ENCODE measurements at places on chromosomes 3 and 15.

DNA sequence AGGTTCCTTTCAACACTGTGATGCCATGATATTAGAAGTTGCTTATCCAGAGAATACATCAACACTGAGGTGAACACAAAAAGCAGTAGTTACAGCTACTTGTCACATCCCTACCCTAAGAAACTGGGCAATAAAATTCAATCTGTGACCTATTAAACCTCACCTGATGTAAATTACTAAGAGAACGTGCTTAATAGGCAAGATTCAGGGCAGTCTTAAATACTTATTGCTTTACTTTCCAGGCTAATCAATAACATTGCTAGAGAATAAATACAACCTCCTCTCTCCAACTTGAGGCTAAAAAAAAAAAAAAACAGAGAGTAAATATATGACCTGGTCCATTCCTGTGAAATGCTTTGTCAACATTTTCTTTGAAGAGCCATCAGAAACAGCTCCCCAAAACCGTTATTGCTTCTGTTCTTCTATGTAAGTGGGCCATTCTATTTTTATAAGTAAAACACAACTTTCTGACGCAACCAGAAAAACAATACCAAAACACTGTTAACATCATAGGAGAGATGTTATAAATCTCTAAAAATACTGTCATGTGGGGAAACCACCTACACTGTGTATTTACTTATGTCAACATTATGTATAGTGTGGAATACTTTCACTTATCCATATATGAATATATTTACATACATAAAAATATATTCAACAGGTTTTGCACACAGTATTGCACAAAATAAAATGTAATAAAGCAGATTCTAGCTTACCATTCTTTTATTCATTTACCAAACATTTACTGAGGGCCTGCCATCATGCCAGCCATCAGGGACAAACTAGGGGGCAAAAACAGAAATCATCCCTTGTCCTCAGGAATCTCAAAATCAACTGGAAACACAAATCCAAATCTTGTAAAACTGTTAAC is 2.7 kb downstream of the NKIRAS1 start:
- DNase-seq: no peak

- no peak for DNase-seq
Measured at GRCh38 chr3:134067531-134068161, 37.9 kb upstream of the SLCO2A1 start.

- DNase-seq: no peak
Measured at GRCh38 chr15:89898614-89899294, 5.0 kb upstream of the AP3S2 start.

DNA sequence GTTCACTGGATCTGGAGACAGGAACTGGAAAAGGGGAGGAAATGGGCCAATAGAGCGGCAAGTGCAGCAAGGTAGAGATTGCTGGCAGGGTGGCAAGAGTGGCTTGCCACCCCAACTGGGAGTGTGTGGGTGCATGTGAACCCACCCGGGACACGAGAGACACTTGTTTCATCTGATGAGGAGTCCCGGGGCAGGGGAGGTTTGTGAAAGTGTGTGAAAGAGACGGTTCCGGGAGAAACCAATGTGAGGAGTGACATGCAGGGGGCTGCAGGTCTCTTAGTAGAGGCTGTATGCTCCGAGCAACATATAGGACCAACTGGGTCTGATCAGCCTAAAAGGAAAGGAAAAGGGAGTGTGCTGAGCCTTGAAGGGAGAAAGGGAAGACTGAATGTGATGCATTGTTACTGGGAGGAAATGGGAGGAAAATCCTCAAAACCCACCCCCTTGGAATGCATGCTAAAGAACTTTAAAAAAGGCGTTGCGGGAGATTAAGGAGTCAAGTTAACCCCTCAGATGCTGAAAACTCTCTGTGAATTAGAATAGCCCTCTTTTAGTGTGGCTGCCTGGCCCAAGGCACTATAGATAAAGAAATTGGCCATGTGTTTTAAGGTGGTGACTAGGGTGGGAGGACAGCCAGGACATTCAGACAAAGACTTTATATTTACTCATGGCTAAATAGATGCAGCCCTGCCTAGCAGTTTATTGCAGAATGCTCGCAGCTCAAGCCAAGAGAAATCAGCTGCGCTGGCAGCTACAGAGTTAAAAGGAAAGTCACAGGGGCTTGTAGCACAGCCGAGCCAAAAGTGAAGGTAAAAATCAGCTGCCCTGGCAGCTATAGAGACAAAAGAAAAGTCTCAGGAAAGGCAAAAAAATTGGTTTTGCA is 9.1 kb upstream of the SLC9C1 start:
- peak; percentile 11 for DNase-seq

- no peak for DNase-seq
Measured at GRCh38 chr15:40046721-40047414, 7.9 kb upstream of the SRP14 start.

DNA sequence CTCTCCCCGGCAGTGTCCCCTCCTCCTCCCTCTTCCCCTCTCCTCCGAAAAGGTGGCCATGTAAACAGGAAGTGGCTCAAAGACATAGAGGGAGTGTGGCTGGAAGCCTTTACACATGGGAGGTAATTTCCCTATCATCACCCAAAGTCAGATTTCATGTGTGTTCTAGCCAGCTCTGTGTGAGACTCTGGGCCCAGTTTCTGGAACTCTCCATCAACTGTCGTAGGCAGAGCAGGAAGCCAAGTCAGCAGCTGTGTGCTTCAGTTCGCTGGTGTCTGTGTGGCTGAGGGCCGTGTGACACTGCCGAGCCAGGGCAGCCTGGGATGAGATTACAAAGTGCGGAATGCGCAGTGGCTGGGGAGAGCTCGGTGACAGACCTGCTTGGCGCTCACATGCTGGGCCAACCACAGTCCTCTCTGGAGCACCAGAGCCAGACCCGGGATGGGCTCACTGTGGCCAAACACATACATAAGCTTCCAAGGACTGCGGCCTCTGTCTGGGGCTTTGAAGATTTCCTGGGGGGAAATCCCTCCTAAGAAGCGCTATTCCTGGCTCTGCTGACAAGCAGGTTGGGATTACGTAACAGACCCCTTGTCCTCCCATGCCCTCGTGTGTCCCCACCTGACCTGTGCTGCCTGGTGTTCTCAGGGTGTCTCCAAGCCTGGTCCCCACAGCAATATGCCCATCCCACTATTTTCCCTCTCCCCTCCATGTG is 50.7 kb downstream of the UMPS start:
- DNase-seq: peak; percentile 95

GRCh38 chr3:47314056-47314764 is 31.5 kb downstream of the KLHL18 start:
- DNase-seq: no peak

GRCh38 chr3:58535531-58536500 is 1.2 kb downstream of the ACOX2 start:
- no peak for DNase-seq

- peak; percentile 97 for DNase-seq
Measured at GRCh38 chr15:38129531-38130204, 123.0 kb upstream of the SPRED1 start.

GRCh38 chr15:48645558-48646330 is at the start of gene FBN1:
FBN1 (minus strand) TSS chr15:48645709; CDS start chr15:48644769, 940 bp downstream.
- peak; percentile 93 for DNase-seq

DNA sequence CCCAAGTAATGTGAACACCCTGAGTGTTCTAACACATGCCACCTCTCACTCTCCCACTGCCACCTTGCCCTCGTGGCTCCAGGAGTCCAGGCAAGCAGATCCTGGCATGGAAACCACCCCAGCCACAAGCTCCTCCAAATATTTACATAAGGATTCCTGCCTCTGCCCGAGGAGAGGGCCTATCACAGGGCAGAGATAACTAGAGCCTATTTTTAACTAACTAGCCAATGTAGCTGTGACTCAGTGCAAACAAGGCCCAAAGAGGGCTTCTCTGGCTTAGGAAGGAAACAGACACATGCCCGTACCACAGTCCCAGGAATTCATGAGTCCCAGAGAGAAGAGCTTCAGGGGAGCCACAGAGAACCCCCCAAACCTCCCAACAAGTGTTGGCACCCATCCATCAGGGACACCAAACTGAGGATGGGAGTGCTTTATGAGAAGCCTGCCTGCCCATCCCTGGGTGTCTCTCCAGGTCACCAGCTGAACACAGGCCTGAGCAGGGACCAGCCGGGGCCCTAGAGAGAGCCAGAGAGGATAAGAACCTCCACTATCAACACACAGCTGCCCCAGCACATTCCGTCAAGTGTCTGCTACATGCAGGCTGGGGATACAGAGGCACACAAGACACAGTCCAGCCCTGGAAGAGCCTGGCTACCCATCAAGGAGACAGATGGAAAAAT is 9.2 kb downstream of the FYCO1 start:
- no peak for DNase-seq

DNA sequence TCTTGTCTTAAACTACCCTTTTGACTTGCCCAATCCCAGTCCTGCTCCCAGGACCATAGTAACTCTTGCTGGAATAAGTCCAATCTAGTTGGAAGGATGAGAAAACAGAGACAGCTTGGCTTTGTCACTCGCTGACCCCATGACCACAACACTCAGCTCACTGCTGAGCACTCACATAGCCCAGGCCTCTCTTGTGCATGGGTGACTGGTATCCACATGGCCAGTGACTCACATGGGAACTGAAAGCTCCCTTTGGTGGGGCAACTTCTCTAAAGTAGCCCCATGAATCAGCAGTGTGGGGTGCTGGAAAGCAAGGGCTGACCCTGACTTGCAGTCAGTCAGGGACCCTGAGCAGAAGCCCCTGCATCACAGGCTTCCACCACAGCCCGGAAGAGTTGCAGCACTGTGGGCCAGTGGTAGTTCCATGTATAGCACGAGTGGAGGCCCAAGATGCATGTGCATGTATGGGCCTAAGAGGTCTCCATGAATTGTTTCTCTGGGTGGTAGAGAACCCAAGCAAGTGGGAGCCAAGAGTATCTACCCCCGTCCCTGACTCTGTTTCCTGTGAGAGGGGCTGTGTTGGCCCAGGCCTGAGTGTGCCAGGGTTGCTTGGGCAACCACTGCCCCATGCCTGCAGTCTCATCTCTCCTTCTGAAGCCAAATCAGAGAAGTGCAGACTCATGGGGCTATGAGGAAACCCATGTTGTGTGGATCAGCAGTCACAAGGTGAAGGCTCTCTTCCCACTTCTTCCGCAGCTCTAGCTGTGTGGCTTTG is 62.1 kb upstream of the XCR1 start:
- DNase-seq: no peak

DNA sequence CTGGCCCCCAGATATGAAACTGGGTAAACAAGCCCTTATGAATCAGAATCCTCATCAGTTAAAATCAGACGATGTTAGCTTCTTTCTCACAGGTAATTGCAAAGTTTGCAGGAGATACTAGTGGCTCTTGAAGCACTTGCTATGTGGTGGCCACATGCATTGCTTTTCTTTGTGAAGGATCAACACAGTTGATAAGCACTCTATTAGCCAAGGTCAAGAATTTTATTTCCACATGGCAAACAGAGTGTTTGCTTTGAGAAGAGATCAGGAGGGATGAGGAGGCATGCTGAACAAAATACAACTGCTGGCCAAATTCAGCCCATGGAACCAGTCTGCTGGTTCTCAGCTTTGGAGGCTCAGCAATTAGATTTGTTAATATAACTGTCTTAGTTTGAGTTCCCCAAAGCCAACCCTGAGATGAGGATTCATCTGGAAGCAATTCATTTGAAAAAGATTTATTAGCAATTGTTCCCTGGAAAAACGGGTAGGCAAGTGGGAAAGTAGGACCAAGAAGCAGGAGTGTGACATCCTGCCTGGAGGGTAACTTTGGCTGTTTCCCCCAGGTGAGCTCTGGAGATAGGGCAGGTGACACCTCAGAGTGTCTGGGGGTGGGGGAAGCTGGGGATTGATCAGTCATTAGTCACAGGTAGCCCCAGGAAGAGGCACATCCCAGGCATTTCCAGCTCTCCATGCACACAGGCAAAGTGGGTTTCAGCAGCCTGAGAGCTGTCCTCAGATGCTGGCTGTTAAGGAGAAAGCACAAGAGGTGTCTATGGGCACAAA is 180.3 kb downstream of the ABHD5 start:
- DNase-seq: no peak

- no peak for DNase-seq
Measured at GRCh38 chr3:94967196-94967595, 904.3 kb downstream of the NSUN3 start.

DNA sequence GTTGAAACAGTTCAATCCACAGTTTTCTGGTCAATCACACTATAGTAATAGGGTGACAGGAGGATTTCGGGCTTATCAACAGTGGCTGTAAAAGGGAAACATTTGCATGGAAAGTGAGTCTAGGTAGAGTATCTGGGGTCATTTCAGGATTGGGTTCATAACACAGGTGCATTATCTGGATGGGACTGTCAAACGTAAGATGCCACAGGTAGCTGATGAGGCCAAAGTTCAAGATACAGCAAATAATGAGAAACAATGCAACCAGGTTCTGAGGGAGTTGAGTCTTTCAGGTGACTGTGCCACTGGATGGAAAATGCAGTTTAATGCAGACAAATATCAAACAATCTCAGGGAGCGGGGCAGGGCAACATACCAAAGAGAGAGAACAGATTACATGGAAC is 62.2 kb downstream of the WDR76 start:
- no peak for DNase-seq

DNA sequence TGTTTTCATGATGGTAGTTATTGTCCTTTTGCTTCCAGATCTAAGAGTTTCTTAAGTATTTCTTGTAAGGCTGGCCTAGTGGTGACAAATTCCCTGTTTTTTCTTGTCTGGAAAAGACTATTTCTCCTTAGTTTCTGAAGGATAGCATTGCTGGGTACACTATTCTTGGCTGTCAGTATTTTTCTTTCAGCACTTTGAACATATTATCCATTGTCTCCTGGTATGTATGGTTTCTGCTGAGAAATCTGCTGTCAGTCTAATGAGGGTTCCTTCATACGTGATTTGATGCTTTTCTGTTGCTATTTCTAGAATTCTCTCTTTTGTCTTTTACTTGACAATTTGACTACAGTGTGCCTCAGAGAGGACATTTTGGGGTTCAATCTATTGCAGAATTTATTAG is 134.3 kb downstream of the CGGBP1 start:
- no peak for DNase-seq

DNA sequence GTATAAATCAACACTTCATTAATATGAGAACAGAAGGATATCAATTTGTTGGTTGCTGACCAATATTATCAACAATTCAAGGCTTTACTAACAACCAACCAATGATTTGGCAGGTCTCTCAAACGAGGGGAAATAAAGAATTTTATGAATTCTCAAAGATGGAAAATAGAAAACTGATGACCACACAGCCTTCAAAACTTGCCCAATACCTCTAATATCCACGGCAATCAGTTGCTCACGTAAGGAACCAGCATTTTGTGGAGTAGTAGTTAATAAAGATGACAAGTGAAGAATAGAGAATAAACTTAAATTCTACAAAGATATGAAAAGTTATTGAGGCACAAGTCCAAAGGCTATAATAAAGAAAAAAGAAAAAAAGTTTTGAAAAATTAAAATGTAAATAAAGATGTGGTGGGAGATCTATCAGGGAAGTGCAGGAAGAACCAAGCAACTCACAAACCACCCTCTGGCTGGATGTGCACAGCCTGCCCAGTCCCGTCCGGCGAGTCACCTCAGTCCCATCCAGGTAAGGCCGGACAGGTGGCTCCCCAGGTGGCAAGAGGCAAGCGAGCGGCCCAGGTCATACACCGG is 808 bp downstream of the GK5 start:
- no peak for DNase-seq

All from muscle of back (tissue), 13 donors.